Hypothalamus (tissue), 51 donors: ENCODE measurements at places on chromosomes 2 and 18.

GRCh38 chr2:241970716-241971115 is 101.2 kb downstream of the RTP5 start:
- no peak for DNase-seq

GRCh38 chr18:2891526-2892431 is 45.0 kb downstream of the EMILIN2 start:
- DNase-seq = no peak

- DNase-seq = no peak
Observed at GRCh38 chr2:109446278-109447131, 167.3 kb downstream of the SEPTIN10 start.

- no peak for DNase-seq
Observed at GRCh38 chr2:223779877-223780276, 57.5 kb downstream of the AP1S3 start.

GRCh38 chr2:145185696-145186095 is 665.8 kb upstream of the ZEB2 start:
- DNase-seq = no peak

GRCh38 chr2:240822280-240822847 is 2.3 kb upstream of the KIF1A start:
- DNase-seq = no peak

DNA sequence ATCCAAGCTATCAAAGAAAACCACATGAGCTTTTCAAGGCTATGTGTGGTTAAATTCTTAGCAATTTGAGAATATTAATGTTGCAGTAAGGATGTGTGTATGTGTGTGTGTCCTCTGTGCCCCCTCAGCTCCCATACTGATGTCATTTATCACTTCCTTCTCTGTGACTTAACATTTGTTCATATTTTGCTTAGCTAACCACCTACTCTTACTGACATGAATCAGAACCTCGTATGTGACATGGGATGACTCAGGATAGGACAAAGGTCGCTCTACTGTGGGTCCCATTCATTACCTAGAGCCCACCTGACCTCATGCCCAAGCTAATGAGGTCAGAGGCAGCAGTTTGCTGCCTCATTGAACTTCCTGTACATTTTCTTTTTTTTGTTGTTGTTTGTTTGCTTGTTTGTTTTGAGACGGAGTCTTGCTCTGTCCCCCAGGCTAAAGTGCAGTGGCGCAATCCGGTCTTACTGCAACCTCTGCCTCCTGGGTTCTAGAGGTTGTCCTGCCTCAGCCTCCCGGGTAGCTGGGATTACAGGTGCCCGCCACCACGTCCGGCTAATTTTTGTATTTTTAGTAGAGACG is 36.3 kb downstream of the MOGAT1 start:
- no peak for DNase-seq

- DNase-seq = no peak
Observed at GRCh38 chr2:165874445-165875039, 79.0 kb downstream of the TTC21B start.

GRCh38 chr18:67467188-67467587 is 49.3 kb downstream of the DSEL start:
- DNase-seq = no peak

DNA sequence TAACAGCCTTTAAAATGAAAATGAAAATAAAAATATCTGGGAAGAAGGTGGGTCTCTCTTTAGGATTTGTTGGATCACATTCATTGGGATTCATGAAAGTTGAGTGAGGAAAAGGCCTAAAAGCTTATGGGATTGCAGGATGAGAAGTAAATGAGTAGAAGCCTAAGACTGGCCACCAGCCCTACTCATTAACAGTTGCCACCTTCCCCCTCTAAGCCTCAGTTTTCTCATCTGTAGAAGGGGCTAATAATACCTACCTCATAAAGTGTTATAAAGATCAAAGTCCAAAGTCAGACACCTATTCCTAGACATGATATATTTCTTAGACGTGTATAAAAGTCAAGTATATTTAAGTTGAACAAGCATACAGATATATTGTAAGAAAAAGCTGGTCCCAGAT is 23.8 kb downstream of the RDH14 start:
- no peak for DNase-seq

GRCh38 chr2:195359043-195359735 is 297.8 kb upstream of the SLC39A10 start:
- no peak for DNase-seq

GRCh38 chr2:20052229-20052851 is 912 bp upstream of the LAPTM4A start:
- DNase-seq = no peak

DNA sequence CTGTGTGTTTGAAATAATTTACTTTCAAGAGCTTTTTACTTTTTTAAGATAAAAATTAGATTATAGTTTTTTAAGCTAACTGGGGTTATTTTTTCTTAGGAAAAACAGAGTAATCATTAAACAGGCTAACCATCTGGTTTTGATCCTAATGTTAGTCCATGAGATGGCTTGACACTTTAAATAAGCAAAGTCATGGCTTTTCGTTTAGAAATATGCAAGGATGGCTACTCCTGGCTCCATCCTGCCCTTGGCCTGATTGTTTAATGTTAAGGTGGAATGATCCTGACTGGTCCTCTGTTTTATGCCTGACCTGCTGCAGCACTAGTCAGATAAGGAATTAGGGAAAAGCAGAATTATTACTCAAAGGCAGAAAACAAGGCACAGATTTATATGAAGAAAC is 39.7 kb upstream of the PNPT1 start:
- DNase-seq = no peak

DNA sequence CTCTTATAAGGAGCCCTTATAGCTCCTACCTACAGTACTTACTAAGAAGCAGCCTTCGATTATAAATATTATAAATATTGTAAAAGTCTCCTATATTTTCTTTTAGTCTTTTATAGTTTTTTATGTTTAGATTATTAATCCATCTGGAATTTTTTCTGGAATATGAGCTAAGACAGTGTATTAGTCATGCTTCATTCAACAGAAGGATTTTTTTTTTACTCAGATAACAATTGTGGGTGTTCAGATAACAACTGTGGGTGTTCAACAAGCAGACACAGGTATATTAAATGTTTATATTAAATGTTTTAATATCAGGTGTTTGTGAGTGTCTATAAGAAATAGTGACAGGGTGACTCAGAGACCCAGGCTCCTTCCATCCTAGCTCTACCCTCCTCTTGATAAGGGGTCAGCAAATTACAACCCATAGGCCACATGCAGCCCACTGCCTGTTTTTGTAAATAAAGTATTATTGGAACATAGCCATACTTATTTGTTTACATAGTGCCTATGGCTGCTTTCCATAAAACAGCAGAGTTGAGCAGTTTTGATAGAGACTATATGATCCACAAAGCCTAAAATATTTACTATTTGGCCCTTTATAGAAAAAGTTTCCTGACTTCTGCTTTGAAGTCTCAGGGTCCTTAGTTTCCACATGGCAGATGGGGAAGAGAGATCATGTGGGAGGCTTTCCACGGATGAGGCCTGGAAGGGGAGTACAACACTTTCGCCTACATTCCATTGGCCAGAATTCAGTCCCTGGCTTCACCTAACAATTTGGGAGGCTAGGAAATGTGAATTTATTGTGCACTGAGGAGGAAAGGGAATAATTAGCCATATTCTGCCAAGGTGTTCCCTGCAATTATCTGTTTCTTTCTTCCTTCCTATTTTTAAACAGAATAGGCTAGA is 4.3 kb upstream of the SPATS2L start:
- DNase-seq = no peak

DNA sequence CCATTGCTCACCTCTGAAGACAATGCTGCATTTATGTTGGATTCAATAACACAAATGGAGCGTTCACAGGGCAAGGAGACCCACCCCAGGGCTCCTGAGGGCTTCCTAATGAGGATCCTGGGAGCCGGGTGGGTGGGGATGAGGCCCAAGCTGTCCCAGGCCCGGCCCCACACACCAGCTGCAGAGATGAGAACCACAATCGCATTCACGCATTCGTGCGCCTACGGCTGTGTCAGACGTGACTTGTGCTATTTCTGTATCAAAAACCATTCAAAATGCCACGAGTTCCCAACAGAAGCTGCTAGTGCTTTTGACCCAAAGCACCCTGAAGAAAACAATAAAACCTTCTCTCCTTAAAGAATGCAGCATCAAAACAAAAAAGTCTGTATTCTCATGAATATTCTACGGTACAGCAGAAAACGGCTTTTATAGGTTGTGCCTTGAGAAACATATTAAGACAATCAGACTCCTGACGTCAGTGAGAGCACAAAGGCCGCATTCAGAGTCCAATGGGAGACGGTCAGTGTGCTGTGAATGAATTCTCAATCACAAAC is 205.4 kb downstream of the HDAC4 start:
- no peak for DNase-seq
